PC-3 (cell line): ENCODE measurements at places on chromosomes 3 and 15. TPM values are rescaled to one million over a fixed set of nuclear protein-coding genes. Genes with fewer than 3 reads are reported as not detected.

The TTC23 gene
- 8.2 and 10.4 TPM in 2 replicates for total RNA-seq

The EFCAB12 gene
- 0.04 and 0.12 TPM in 2 replicates for total RNA-seq

The RTP3 gene
- not detected in 2 replicates for total RNA-seq

The ZNF80 gene
- not detected in 2 replicates for total RNA-seq

The ROBO2 gene
- not detected in 2 replicates for total RNA-seq

The ZNF860 gene
- 7.9 and 10.5 TPM in 2 replicates for total RNA-seq

The SPG11 gene
- 37.2 and 54.1 TPM in 2 replicates for total RNA-seq

The TPRG1 gene
- 1.1 and 1.2 TPM in 2 replicates for total RNA-seq

DNA sequence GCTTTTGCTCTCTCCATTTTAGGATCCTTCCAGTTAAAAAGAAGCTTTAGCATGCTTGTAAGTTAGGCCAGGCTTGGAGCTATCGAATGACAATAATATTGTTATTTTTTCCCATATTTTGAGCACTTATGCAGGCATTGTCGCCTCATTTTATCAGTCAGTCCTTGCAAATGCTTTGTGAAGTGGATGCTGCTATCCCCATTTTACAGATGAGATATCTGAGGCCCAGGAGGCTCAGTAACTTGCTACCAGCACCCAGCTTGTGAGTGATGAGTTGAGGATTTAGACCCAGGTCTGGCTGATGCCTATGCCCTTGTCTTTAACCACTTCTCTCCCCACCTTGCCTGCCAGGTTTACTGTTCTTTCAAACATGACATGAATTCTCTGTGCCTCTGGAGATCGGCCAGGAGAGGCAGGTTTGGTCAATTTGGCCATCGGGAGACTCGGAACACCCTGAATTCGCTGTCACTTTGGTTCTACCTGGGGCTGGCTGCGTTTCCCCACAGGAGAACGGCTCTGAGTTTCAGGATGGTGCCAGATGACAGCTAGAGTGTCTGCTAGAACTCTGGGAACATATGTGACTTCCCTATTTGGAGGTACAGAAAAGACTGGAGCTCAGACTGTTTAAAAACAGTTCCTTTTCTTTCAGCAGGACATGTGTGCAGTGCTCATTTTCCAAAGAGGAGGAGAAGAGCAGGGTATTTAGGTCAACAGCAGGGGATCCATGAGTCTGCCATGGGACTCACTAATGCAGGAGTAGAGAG is 25.5 kb upstream of the ZNF710 start:
- no peak for DNase-seq
- H3K36me3 ChIP-seq, result no peaks in the 10 kb centered on the region; the same call in 1 of the 2 replicates
- no peaks in the 10 kb centered on the region for H3K4me1 ChIP-seq

- H3K4me3 ChIP-seq, result no peak overlapping the region
- peak; percentile 31 for DNase-seq
- H3K27ac ChIP-seq, result no peak overlapping the region
- no peaks in the 10 kb centered on the region for H3K36me3 ChIP-seq
These were observed 2.9 kb downstream of the FOXL2 start for GRCh38 chr3:138943724-138944653.

GRCh38 chr3:87320756-87321626 is 44.6 kb upstream of the POU1F1 start:
- H3K4me3 ChIP-seq, result no peak overlapping the region
- peaks cover 36% of the 10 kb centered on the region for H3K4me1 ChIP-seq
- peak overlapping the region; percentile 65 for H3K27ac ChIP-seq
- H3K36me3 ChIP-seq, result no peaks in the 10 kb centered on the region
- peak; percentile 53 for DNase-seq
- H3K27me3 ChIP-seq, result no peaks in the 10 kb centered on the region

- no peaks in the 10 kb centered on the region for H3K4me1 ChIP-seq
- peaks cover 79% of the 10 kb centered on the region for H3K27me3 ChIP-seq
- no peak for DNase-seq
- no peak overlapping the region for H3K27ac ChIP-seq
These were observed 171.9 kb upstream of the CTDSPL start for GRCh38 chr3:37689645-37690356.

DNA sequence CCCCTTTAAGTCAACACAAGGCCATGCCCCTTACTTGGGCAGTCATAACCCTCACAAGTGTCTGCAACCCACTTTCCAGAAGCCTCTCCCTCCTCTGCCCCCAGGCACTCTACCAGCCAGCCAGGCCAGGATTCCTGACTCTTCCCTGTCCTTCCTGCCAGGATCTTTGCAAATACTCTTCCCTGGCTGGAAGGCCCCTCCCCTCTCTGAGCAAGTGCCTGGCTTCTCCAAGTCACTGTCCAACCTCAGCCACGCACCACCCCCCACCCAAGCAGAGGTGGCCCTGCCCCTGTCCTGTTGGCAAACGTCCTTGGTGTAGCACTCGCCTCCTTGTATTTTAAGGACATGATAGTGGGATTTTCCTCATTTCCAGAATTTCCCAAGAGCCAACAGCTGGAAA is 54.7 kb upstream of the USP3 start:
- no peaks in the 10 kb centered on the region for H3K36me3 ChIP-seq
- no peak overlapping the region for H3K27ac ChIP-seq
- peak; percentile 46 for DNase-seq
- peaks cover 7% of the 10 kb centered on the region for H3K4me1 ChIP-seq
- H3K27me3 ChIP-seq, result no peaks in the 10 kb centered on the region
- no peak overlapping the region for H3K4me3 ChIP-seq

DNA sequence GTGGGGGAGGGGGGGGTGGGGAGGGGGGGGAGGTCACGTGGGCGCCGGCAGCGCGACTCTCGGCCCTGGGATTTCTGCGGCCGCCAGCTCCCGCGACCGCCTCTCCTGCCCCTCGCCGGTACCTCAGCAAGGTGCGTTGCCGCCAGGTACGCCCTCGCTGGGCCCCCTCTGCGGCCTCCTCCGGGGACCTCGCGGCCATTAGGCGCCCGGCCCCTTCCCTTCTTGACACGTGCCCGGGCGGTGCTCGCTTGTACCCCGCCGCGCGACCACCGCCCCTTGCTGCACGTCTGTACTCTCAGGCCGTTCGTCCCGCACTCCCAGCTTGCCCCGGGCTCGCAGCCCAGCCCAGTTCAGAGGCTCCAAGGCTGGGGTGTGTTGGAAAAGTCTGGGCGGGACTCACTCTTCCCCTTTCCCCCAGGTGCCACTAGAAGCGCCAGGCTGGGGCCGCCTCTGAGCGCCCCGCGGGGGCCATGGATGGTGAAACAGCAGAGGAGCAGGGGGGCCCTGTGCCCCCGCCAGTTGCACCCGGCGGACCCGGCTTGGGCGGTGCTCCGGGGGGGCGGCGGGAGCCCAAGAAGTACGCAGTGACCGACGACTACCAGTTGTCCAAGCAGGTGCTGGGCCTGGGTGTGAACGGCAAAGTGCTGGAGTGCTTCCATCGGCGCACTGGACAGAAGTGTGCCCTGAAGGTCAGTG is at the start of gene MAPKAPK3:
Gene MAPKAPK3, plus strand, starts transcription at position 56 of the 696 bp plus-strand sequence. Its CDS starts 415 bp downstream, at position 471.
- H3K27me3 ChIP-seq, result no peaks in the 10 kb centered on the region
- peak; percentile 30 for DNase-seq
- peak within 1 kb of the TSS; percentile 78 for H3K4me3 ChIP-seq
- peaks cover 54% of the 10 kb centered on the region for H3K4me1 ChIP-seq

DNA sequence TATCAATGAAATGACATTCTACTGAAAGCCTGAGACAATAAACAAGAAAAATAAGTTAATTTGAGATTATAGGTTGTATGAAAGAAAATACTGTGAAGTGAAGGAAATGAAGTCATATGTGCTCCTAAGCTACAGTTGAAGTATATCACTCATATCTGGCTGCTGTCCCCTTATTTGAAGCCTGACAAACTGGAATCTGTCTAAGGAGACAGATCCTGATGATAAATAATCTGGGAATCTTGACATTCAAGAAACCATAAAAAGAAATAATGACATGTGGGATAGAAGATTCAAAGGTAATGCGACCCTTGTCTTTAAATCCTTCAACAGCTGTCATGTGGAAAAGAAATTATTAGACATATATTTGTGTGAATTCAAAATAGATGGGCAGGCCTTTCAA is 424.5 kb upstream of the LMCD1 start:
- H3K27me3 ChIP-seq, result no peaks in the 10 kb centered on the region
- no peak overlapping the region for H3K4me3 ChIP-seq
- H3K4me1 ChIP-seq, result no peaks in the 10 kb centered on the region
- H3K27ac ChIP-seq, result no peak overlapping the region

GRCh38 chr15:27796405-27797320 is 302.5 kb downstream of the OCA2 start:
- no peaks in the 10 kb centered on the region for H3K36me3 ChIP-seq
- no peaks in the 10 kb centered on the region for H3K4me1 ChIP-seq
- no peak for DNase-seq

- H3K27ac ChIP-seq, result no peak overlapping the region
- no peaks in the 10 kb centered on the region for H3K27me3 ChIP-seq
- no peaks in the 10 kb centered on the region for H3K4me1 ChIP-seq
- H3K4me3 ChIP-seq, result no peak overlapping the region
These were observed 242.8 kb upstream of the TLE3 start for GRCh38 chr15:70340494-70340870.

- H3K4me3 ChIP-seq, result no peak overlapping the region
- no peak for DNase-seq
- no peaks in the 10 kb centered on the region for H3K4me1 ChIP-seq
- no peaks in the 10 kb centered on the region for H3K36me3 ChIP-seq
- peaks cover 10% of the 10 kb centered on the region; the same call in 1 of the 2 replicates for H3K27me3 ChIP-seq
These were observed 172.8 kb downstream of the KLF13 start for GRCh38 chr15:31499236-31499952.

GRCh38 chr15:44692659-44693058 is 18.5 kb downstream of the PATL2 start:
- no peak overlapping the region for H3K27ac ChIP-seq
- H3K4me3 ChIP-seq, result no peak overlapping the region
- no peaks in the 10 kb centered on the region for H3K36me3 ChIP-seq
- H3K27me3 ChIP-seq, result no peaks in the 10 kb centered on the region

DNA sequence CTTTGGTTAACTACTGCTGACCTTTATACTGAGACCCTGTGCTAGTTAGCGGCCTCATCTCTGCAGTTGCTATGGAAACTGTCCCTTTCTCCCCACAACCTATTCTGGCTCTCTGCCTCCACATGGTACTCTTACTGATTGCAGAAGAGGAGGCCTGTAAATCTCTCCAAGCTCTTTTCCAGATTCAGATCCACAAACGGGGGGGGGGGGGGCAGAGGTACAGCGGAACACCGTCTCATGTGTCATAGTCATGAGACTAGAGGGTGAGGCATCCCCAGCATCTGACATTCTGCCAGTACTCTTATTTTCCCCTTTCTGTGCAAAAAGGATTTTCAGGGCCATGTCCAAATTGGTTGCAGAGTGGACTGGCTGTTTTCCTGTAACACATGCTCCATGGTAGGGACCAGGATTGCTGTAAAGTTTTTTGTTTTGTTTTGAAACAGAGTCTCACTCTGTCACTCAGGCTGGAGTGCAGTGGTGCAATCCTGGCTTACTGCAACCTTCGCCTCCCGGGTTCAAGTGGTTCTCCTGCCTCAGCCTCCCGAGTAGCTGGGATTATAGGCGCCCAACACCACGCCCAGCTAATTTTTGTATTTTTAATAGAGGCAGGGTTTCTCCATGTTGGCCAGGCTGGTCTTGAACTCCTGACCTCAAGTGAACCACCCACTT is 8.3 kb upstream of the MAP1A start:
- no peak overlapping the region for H3K27ac ChIP-seq
- H3K4me1 ChIP-seq, result peaks cover 9% of the 10 kb centered on the region
- no peaks in the 10 kb centered on the region for H3K36me3 ChIP-seq
- H3K27me3 ChIP-seq, result no peaks in the 10 kb centered on the region

- DNase-seq, result peak; percentile 72
- no peaks in the 10 kb centered on the region for H3K27me3 ChIP-seq
- H3K27ac ChIP-seq, result peak overlapping the region; percentile 89
- no peaks in the 10 kb centered on the region for H3K36me3 ChIP-seq
- H3K4me3 ChIP-seq, result peak overlapping the region; percentile 99
These were observed 640 bp downstream of the MB21D2 start for GRCh38 chr3:192917028-192917403.

- no peak overlapping the region for H3K4me3 ChIP-seq
- no peaks in the 10 kb centered on the region for H3K27me3 ChIP-seq
- H3K4me1 ChIP-seq, result no peaks in the 10 kb centered on the region
- no peak overlapping the region for H3K27ac ChIP-seq
- no peaks in the 10 kb centered on the region for H3K36me3 ChIP-seq
These were observed 30.2 kb upstream of the SLCO2A1 start for GRCh38 chr3:134059671-134060560.

- H3K27ac ChIP-seq, result no peak overlapping the region
- H3K4me1 ChIP-seq, result peaks cover 40% of the 10 kb centered on the region
- no peaks in the 10 kb centered on the region for H3K36me3 ChIP-seq
- peaks cover 7% of the 10 kb centered on the region; the same call in 1 of the 2 replicates for H3K27me3 ChIP-seq
- DNase-seq, result peak; percentile 59
These were observed 172.6 kb upstream of the UMPS start for GRCh38 chr3:124557433-124558232.

DNA sequence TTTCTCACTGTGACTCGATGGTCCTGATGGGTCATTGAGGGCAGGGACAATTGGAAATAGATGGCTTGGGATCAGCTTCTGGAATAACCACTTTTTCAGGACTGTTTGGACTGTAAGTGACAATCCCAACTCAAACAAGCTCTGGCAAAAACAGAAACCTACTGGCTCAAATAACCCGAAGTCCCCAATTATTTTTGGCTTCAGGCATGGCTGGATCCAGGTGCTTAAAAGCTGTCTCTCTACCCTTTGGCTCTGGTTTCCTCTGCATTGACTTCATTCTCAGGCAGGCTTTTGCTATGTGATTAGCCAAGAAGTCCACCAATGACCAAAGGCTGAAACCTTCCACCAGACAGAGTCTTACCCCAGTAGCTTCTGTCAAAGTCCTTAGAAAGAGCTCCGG is 92.9 kb upstream of the PRR23E start:
- H3K4me1 ChIP-seq, result no peaks in the 10 kb centered on the region
- no peak overlapping the region for H3K27ac ChIP-seq
- DNase-seq, result no peak
- no peaks in the 10 kb centered on the region for H3K36me3 ChIP-seq
